ENCODE measurements at places on chromosomes 7 and 10. TPM values are rescaled to one million over a fixed set of nuclear protein-coding genes. Genes with fewer than 3 reads are reported as not detected.

AGAP9 gene
- total RNA-seq, result 1.3 TPM

HIBADH gene
- 51.5 TPM for total RNA-seq

NFE2L3 gene
- 6.4 TPM for total RNA-seq

CRYGN gene
- total RNA-seq, result not detected

SLC18A3 gene
- total RNA-seq, result not detected

TMEM139 gene
- 0.39 TPM for total RNA-seq

AGBL3 gene
- total RNA-seq, result 0.52 TPM

LRRN3 gene
- total RNA-seq, result 16.3 TPM

HYAL4 gene
- not detected for total RNA-seq

COL1A2 gene
- 2,173 TPM for total RNA-seq

Measured in epithelial cell of alveolus of lung (primary cell).